ENCODE measurements at places on chromosomes 12 and 14.

DNA sequence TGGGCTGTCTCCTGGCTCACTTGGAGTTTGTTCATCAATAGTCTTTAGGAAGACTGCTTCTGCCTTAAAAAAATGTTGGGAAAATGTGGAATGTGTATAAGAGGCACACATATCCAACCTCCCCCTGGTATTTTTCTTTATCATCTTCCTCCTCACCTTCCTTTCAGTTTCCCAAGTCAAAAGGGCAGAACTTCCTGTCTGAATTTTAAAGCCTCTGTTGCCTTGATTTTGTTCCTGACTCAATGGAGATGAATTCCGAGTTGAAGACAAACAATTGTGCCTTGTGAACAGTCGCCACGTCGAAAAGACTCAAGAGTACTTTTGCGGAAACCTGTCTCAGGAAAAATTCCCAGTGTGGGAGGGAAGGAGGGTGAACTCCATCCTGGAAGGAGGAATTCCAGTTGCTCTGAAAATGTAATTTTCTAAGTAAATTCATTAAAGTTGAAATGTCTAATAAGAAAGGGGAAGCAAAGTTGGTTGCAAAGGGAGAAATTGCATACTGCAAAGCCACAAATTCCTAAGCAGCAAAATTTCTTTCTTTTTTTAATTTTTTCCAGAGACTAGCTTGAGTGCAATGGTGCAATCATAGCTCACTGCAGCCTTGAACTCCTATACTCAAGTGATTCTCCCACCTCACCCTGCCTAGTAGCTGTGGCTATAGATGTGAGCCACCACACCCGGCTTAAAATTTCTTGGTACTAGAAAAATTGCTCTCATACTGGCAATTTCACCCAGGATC lies 50.2 kb upstream of the ELK3 start:
- no peak for DNase-seq

- DNase-seq, result peak; percentile 98
Measured at GRCh38 chr12:2890388-2891239, at the start of gene TULP3. TULP3 (plus strand) TSS chr12:2890891; CDS start chr12:2890948, 57 bp downstream.

- no peak for DNase-seq
Measured at GRCh38 chr14:78135450-78135891, 34.7 kb upstream of the NRXN3 start.

- no peak for DNase-seq
Measured at GRCh38 chr14:21384494-21384851, 654 bp upstream of the SUPT16H start.

GRCh38 chr14:85342858-85343607 lies 186.9 kb upstream of the FLRT2 start:
- peak; percentile 10 for DNase-seq

GRCh38 chr12:26736563-26737486 lies 96.2 kb downstream of the ITPR2 start:
- DNase-seq, result peak; percentile 16

DNA sequence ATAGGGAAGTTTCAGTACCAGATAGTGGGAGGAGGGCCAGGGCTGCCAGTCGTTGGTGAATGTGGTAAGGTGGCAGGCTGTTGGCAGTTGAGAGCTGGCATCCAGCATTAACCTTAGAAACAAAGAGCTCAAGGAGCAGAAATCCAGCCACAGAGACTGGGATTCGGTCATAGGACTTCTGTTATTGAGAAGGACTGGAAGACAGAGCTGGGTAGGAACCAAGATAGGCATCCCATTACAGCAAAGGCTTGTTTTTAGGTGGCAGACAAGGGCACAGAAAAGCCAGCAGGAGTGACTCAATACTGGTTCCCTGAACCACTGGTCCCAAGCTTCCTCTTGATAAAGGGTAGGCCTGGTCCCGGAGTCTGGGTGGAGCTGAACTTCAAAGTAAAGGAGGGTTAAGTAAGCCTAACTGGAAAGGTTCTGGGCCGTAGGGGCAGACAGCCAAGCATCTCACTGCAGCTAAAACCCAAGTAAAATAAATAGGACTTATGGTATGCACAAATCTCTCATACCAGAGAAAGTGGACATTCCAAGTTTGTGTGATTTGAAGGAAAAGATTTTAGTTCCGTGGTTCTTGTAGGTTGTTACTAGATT lies 147.9 kb downstream of the ETV6 start:
- DNase-seq, result peak; percentile 77

- DNase-seq, result no peak
Measured at GRCh38 chr12:6963016-6963731, 7.3 kb downstream of the PHB2 start.

DNA sequence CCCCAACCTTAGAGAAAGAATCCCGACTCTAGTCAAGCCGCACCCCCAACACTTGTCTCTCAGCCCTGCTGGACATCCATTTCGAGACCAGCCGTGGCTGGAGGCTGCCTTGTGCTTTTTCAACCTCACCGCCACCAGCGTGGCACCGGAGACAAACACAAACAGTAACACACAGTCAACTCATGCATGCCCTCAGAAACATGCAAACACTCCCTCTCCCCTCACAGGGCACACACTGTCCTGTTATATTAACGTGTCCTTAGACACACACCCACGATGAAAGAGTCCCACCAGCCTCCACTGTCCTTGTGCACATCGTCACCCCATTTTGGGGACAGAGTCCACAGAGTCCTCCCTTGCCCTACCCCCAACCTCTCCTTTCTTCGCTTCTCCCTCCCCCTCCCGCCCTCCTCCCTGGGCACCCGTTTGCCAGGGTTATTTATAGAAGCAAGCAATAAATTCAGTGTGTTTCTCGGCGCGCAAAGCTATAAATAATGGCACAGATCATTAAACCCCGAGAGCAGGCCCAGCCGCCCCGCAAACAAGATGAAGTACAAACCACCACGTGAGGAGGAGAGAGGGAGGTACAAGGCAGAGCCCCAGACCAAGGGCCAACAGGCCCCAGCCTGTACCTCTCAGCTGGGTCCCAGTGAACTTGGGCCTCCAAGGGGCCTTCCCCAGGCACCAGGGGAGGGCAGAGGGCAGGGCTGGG lies 27.9 kb downstream of the SMUG1 start:
- DNase-seq, result no peak

DNA sequence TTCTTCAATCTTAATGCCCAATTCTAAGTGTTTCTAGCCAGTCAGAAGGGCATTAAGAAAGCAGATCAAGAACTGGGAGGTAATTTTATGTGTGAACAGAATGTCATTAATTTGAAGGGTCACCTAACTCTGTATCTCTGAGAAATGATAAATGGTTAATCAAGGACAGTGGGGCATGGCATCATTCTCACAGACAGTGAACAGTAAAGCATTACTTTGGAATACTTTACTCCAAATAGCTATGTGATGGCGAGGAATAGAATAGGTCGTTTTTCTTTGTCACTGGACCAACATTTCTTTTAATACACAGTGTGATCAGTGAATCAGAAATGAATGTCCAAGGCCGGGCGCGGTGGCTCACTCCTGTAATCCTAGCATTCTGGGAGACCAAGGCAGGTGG lies 166.1 kb upstream of the KRR1 start:
- no peak for DNase-seq

DNA sequence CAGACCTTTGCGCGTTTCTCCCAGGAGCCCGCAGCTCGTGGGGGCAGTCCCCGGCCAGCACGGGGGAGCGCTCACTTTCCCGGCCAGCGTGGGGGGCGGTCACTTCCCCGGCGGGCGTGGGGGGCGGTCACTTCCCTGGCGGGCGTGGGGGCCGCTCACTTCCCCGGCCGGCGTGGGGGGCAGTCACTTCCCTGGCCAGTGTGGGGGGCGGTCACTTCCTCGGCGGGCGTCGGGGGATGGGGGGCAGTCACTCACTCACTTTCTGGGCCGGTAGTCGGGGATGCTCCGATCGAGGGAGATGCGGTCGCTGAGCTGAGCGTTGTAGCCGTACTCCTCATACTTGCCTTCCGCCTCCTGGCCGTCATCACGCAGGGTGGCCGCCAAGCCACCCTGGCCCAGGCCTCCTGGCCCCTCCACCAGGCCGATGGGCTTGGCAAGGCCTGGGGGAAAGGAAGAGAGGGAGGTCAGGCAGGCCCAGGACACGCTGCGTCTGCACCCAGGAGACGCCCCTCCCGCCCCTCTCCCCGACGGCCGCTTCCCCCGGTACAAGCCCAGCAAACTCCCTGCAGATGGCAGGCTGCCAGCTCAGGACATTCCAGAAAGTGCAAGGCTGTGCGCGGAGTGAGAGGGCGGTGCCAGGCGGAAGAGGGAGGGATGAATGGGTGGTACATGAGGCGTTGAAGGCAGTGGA lies 43.3 kb downstream of the GALNT9 start:
- DNase-seq, result peak; percentile 10

GRCh38 chr14:77014734-77015133 lies 13.8 kb downstream of the IRF2BPL start:
- no peak for DNase-seq

GRCh38 chr14:93072659-93073357 lies 42.9 kb downstream of the ITPK1 start:
- no peak for DNase-seq

DNA sequence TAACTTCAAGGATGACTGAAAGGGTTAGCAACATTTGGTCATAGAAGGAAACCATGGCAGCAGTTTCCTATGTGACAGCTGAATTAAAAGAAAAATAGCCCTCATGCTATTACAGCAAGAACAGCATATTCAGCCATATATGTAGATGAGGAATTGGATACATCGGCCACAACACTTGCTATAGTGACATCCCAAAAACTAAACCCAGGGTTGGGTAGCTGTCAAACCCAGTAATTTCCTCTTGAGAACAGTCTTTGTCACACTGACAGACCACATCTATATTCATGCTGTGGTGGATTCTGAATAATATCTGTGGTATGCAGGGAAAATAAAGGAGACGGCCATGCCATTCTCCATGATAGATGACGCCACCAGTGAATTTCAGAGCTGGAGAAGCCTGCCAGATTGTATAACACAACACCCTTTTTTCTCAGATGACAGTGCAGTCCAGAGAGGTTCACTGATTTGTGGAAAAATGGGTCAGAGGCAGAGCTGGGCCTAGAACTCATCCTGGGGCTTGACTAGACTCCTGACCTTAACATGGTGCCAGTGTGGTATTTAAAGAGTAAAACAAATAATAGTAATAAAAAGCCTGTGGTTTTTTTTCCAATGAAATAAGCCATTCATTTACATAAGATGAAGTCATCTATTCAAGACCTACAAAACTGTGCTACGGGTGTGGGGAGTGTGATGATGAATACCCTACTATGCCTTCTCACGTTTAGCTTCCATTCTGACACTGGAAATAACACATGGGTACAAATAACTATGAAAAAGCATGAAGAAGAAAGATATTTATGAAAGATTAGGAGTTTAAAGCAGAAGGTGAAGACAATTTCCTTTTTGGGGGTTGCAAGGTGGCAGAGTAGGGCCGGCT lies 32.3 kb downstream of the EFCAB11 start:
- peak; percentile 93 for DNase-seq

DNA sequence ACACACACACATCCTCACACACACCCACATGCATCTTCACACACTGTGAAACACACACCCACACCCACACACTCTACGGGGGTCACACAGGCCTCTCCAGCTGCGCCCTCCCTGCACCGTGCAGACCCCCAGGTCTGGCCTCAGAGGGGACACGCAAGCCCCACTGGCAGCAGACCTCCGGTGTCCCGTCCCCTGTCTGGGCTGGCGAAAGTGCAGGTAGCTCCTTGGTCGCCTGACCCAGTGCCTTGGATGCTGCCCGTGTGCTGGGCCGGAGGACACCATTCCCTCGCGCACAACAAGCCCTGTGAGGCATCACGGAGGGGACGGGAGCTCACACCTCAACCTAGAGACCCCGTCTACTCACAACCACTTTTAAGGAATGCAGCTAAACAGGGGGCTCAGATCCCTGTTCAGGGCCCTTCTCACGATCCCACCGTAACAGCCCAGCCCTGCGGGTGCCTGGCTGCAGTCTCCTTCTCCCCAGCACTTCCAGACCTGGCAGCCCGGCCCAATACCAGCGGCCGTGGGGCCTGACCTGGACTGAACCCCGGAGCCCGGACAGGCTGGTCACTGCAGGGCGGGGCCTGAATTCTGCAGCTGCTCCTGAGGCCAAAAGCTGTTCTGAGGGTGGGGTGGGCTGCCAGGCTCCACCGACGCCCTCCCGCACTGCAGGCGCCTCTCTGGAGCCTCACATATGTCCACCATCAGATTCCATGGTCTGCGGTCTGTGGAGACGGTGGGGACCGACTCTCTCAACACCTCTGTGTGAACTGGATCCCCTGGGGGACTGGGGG lies 42.1 kb upstream of the FZD10 start:
- no peak for DNase-seq

- no peak for DNase-seq
Measured at GRCh38 chr12:92365333-92365732, 219.7 kb upstream of the BTG1 start.

DNA sequence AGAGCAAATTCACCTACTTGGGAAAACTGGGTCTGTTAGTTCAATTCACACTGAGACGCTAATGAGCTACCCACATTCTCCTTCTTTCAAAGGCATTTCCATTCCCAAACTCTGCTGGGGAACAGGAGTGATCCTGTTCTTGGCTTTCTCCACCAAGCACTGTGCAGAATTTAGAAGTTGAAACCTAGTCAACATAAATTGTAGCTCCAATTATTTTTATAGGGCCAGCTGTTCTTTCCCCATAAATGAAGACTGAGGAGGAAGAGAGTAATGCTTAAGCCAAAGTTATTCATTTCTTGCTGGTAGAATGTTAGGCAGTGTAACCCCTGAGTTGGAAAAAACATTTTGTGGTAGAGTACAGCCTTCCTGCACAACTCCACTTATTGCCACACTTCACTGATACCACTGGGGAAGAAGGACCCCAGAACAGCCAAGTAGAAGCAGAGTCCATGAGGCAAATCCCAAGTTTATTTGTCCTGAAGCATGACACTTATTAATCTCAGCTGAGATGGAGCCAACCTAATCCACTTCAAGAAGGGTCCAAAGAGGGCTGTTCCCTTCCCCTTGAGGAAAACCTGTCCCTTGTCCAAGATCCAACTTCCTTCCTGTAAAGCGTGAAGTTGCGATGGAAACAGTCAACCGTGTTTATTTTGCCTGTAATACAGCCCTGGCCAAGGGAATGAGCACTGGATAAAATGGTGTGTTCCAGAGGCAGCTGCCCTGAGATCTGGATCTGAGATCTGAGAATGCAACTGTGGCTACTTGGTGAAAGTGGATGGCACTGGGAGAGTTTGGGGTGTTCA lies 151.8 kb downstream of the TBX5 start:
- DNase-seq, result no peak

GRCh38 chr12:98754095-98754494 lies 109.0 kb downstream of the APAF1 start:
- DNase-seq, result peak; percentile 85

DNA sequence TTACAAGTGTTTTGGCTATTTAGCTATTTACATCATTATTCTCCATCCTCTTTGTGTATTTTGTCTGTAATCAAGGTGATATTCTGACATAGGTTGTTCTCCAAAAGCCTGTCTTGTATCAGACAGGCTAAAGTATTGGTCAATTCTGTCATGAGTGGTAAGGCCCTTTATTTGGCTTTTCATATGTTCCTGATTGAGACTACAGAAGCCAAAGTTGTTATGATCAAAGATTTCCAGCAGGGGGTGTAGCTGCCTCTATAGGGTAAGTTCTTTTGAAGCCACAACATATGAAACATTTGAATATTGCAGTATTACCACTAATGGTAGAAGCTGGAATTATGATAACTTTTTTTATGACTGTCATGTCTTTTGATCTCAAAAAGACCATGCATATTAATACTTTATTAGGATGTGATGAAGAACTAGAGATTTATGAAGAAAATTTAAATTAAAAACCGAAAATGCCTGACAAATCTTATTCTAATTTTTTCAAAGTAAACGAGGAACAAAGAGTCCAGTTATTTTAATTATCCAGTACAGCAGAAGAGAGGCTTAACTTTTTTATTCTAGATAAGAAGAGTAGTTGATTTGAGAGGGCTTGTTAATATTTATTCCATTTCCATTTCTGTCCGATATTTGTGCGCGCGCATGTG lies 3.4 kb upstream of the ARHGAP5 start:
- peak; percentile 75 for DNase-seq

All from HFFc6 (cell line).